ENCODE measurements at places on chromosomes 4 and X.

GRCh38 chr4:106478152-106478551 is 109.6 kb upstream of the GIMD1 start:
- no peak for DNase-seq

GRCh38 chrX:72208126-72208800 is 26.7 kb downstream of the PIN4 start:
- no peak for DNase-seq

- DNase-seq, result no peak
Measured at GRCh38 chr4:82223715-82224114, 150.1 kb downstream of the HNRNPD start.

DNA sequence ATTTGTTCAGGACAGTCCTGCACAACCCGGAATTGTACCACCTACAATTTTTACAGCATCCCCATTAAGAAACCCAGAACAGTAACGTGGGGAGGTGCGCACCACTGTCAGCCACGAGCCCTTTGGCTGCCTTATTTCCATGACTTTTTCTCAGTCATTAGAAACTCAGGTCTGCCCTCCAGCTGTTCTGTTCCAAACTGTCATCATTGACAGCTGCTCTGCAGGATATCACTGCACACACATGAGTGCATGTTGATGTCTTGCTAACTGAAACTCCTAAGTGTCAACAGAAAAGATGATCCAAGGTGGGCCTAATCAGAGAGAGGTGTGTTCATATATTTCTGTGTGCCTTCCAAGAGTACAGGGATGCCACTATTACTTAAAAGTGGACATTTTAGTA is 123.4 kb downstream of the PARM1 start:
- DNase-seq, result no peak

GRCh38 chr4:21652508-21653231 is 295.9 kb downstream of the KCNIP4 start:
- DNase-seq, result no peak

- DNase-seq, result no peak
Measured at GRCh38 chr4:38800961-38801450, 3.6 kb downstream of the TLR1 start.

Measured in effector memory CD8-positive, alpha-beta T cell (primary cell).